ENCODE measurements at places on chromosomes 2 and 18.

- no peak for DNase-seq
Observed at GRCh38 chr18:76426737-76427305, 68.2 kb downstream of the ZNF516 start.

DNA sequence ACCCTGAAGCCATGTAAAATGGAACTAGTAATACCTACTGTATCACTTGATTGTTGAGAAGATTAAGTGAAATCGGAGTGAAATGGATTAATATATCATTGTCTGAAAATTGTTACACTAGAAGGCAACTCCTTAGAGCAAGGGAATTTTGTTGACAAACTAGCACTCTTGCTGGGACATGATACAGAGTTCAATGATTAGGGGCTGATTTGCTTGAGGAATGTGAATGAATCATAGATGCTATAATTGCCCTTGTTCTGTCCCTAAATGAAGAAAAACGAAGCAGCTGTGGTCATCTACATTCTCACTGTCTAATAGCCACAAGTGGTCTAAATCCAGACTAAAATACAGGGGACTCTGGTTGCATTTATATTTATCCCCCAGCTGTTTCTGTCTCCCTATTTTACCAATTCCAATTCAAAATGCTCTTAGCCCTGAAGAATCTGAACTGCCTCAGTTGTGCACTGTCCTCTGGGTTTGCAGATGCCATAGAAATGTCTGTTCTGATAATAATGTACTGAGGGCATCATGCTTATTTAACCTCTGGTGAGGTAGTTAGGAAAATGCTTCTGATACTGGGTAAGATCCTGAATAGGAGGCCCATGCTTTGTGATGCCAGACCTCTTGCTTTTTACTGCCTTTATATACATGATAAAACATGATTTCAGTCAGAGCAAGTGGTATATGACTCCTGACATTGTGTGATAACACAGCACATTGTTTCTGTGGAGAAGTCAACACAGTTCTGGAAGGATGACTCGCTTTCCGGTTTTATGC, 382.1 kb downstream of the NRXN1 start:
- no peak for DNase-seq

GRCh38 chr2:46125798-46126197, 171.4 kb upstream of the EPAS1 start:
- no peak for DNase-seq

- DNase-seq: no peak
Observed at GRCh38 chr2:195722075-195722474, 65.0 kb downstream of the SLC39A10 start.

DNA sequence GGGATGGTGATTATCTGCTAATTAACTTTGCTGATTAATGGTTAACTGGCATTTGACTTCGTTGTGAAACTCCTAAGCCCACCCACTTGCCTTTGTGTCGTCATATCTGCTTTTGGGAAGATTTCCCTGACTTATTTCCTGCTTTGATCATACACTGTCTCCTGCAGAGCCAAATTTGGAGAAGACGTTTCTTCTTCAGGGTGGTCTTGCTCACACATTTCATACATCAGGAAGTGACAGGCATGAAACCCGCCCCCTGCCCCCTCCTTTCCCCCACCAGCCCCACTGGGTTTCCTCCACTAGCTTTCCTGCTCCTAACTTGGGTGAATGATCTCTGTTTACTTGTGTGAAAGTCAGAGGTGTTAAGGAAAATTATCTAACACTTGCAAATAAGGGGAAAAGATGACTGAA, 300.1 kb downstream of the TSN start:
- no peak for DNase-seq

DNA sequence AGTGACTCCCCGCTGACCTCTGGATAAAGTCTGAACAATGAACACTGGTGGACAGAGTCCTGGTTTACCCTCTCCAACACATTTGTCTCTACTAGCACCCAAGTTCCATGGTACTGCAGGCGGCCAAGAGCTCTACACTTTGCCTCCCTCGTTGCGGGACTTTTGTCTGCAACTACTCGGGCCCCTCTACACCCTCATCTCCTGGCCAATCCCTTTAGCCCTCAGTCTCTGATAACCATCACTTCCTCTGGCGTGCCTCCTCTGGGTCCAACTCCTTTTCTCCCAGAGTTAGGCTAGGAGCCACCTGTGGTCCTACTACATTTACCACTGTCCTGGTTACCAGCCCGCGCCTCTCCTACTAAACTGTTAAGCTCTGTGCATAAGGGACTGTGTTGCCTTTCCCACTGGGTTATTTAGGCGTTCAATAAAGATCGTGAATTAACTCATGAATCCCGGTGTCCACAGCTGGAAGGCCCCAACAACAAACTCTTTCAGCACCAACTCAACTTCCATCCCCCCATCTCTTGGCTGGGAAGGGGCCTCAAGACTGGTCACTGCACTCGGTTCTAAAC, 757 bp downstream of the HDHD2 start:
- DNase-seq: no peak

DNA sequence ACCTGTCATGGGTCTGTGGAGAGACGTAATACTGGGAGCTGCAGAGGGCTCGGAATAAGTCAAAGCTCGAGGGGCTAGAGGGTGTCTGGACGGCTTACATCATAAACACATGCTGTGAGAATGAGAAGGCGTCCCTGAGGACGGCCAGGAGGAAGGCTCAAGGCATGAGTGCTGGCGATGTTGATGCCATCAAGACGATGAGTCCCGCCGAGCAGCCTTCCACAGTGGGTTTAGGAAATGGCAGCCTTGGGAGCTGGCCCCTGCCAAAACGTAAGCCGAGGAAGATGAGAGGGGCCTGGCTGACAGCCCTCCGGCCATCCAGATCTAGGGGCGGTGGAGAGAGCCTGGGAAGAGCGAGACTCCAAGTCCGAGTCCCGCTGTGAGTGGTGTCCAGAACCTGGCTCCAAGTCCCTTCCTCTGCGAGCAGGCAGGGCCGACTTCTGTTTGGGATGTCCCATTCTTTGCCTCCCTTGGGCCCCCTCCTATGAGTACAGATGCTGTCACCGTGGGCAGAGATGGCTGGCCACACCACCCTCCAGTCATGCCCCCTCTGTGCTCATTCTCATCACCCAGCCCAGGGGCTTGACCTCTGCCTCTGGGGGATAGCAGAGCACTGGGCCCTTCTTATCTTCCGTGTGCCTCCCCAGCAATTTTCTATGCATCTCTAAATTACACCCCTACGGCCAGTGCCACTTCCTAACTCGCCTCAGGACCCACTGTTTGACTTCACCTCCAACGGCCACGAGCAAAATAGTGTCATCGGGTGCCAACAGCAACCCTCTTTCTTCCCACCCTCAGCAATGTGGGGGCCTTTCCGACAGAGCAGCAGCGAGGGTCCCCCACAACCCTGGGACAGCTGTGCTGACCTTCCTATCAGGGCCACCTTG, 175.7 kb downstream of the FAM210A start:
- DNase-seq: no peak

GRCh38 chr2:207465894-207466293, 63.9 kb upstream of the CREB1 start:
- no peak for DNase-seq

DNA sequence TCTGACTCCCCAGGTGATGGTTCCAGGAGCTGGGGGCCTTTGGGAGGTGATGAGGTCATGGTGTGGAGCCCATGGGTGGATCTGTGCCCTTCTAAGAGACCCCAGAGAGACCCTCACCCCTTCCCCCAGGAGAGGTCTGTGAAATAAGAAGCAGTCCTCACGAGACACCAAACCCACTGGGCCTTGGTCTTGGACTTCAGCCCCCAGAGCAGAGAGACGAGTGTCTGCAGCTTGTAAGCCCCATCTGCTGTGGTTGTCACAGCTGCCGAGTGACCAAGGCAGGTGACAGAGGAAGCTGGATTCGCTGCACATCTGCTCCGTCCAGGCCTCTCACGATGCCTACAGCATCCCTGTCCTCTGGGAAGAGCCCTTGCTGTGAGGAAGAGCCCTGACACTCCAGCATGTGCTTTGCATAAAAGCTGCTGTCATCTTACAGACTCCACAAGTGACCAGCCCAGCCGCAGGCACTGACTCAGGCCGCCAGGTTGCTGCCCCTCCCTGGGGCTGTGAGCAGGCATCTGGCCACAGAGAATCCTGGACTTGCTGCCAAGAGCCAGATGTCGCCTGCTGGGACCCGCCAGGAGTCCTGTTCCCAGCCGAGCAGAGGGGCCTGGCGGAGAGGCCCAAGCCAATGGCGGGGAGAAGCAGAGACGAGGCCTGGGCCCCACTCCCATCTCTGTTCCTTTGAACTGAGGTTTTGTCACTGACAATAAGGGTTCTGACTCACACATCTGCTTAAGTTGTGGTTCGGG, 150.8 kb downstream of the PXDN start:
- no peak for DNase-seq

DNA sequence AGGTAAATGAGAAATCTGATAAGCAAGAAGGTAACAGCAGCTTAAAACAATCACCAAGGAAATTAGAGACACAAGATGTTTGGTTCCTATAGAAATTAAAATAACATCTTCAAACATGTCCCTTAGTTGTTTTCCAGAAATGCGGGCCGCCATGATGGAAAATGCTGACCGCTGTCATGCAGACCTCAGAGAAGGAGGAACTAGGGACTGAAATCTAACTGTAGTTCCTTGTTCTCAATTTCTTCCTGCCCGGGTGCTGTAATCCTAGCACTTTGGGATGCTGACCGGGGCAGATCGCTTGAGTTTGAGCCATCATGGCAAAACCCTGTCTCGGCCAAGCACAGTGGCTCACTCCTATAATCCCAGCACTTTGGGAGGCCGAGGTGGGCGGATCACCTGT, 51.1 kb downstream of the TEX51 start:
- DNase-seq: no peak

DNA sequence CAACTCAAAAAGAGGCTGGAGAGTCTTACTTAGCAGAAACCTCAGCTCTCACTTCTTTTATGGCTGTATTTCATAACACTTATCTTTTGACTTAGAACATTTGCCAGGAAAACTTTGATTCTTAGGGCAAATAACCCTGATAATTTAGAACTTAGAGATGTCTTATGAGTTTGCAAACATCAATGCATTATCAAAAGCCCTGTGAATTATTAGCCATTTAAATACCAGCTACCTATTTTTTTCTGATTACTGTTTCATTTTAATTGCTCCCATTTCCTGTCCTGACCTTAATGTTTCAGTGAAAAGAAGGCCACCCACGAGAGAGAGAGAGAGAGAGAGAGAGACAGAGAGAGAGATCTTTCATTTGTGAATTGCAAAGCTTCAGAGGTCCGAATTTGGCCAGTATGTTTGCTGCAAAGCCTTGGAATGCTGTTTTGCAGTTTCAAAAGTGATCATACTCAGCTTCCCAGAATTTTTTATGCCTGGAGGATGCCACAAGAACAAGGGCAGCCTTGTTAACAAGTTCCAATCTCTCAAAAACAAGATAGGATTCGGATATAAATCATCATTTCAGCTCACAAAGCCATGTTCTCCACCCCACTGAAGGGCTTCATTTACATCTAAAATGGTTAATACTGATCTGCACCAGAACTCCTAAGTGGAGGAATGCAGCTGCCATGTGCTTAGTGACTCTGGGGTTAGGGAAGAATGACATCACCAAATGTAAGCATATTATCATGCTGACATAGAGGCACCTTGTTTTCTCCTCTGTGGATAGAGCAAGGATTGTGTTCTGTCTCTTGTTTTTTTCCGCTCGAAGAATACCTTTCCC, 478.2 kb downstream of the ARHGAP15 start:
- DNase-seq: no peak

Measured in cortex of kidney (tissue), 1 donor.